ENCODE measurements at places on chromosomes 3 and 15. TPM values are rescaled to one million over a fixed set of nuclear protein-coding genes. Genes with fewer than 3 reads are reported as not detected.

KBTBD12 gene
- total RNA-seq: not detected

BFSP2 gene
- total RNA-seq: not detected

NR1I2 gene
- total RNA-seq: 0.44 TPM

- no peaks in the 10 kb centered on the region for H3K27me3 ChIP-seq
- H3K36me3 ChIP-seq: no peaks in the 10 kb centered on the region
- H3K4me1 ChIP-seq: no peaks in the 10 kb centered on the region
- H3K27ac ChIP-seq: no peak overlapping the region
Observed at GRCh38 chr15:46701346-46701745, 1016.0 kb upstream of the SEMA6D start.
